ENCODE measurements at places on chromosomes 5 and 9.

DNA sequence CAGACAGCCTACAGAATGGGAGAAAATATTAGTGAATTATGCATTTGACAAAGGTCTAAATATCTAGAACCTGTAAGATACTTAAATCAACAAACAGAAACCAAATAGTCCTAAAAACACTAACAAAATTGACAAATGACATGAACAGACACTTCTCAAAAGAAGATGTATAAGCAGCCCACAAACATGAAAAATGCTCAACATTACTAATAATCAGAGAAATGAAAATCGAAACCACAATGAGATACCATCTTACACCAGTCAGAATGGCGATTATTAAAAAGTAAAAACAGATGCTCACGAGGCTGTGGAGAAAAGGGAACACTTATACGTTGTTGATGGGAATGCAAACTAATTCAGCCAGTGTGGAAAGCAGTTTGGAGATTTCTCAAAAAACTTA lies 1186.8 kb downstream of the DTWD2 start:
- DNase-seq: no peak

DNA sequence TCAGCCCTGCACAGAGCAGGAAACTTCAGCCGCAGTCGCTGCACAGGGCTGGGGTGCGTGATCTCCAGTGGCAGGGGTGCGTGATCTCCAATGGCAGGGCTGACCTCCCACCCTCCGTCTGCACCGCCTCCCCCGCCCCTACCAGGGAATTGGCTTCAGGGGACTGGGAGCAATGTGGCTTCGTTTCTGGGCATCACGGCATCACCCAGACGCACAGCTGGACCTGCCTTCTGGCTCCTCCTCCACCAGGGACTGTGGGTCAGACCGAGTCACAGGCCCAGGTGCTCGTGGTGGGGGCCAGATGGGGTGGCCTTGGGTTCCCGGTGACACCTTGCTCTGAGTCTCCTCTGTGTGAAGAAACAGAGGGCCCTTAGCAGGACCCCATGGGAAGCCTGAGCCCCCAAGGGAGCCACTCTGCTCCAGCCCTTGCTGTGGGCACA lies 51.1 kb downstream of the AHRR start:
- DNase-seq: peak; percentile 61

- DNase-seq: no peak
Measured at GRCh38 chr5:60026161-60026560, 132.6 kb upstream of the PDE4D start.

DNA sequence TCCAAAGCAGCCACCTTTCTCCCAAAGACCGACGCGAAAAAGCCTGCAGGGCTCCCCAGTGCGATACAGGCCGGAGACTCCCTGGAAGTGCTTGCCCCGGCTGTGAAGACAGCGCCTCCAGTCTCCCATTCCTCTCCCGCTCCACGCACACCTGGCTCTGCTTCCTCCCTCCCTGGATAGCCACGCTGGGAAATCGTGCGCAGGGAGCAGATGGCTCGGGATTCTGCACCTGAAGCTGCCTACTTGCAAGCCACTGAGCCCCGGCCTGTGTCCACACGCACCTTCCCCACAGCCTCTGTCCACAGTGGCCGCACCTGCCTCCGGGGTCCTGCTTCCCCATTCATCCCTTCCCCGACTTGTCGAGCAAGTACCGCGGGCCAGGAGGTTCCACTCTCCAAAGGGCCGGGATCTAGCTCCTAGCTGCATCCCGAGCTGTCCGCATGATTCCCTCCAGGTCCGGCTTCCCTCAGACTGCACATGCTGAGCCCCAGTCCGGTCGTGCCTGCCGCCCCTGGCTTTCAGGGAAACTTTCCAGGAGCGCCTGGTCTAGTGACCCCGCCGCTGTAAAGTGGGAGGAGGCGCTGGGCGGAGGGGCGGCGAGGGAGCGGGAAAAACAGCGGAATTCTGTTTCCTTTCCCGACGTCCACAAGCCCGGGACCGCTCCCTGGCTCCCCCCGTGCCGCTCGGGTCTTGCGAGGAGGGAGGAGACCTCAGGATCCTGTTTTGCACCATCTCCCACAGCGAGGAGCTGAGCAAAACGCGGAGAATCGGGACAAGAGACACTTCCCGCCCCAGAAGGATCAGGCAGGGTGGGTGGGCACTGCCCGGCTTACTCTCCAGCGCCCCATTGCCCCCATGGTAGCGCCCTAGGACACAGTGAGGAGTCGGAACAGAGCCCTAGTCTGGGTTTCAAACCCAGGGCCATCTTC lies 2.0 kb downstream of the SEMA6A start:
- DNase-seq: peak; percentile 77

GRCh38 chr9:80550181-80550580 lies 978.4 kb downstream of the TLE4 start:
- DNase-seq: no peak
